ENCODE measurements at places on chromosomes 3 and 15. TPM values are rescaled to one million over a fixed set of nuclear protein-coding genes. Genes with fewer than 3 reads are reported as not detected.

Gene MKRN3
- total RNA-seq, result not detected

Gene EFHB
- total RNA-seq, result 1.5 TPM

Gene CPN2
- total RNA-seq, result not detected

Gene CCDC54
- total RNA-seq, result not detected

Gene ADAMTS17
- 4.0 TPM for total RNA-seq

Gene IL17RE
- total RNA-seq, result 5.5 TPM

Gene TMEM39A
- 87.1 TPM for total RNA-seq

Gene WNT7A
- total RNA-seq, result 0.47 TPM

Gene IQCF5
- total RNA-seq, result not detected

DNA sequence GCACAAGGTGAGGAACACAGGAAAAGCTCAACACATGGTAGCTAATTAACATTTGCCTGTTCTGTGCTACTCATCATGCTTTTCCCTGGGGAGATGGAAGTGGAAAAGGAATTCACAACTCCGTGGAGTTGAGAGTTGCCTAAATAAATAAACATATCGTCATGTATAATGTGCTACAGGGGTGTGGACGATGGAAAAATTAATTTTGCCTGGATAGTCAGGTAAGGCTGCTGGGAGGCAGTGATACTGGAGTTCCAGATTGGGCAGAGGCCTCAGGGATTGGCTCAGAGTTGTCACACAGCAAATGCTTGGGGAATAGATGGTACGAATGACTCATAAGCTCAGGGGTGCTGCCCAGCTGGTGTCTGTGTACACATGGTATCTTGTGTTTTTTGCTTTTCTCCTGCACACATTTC lies 3.1 kb upstream of the ABHD6 start:
- peak; percentile 56 for DNase-seq

DNA sequence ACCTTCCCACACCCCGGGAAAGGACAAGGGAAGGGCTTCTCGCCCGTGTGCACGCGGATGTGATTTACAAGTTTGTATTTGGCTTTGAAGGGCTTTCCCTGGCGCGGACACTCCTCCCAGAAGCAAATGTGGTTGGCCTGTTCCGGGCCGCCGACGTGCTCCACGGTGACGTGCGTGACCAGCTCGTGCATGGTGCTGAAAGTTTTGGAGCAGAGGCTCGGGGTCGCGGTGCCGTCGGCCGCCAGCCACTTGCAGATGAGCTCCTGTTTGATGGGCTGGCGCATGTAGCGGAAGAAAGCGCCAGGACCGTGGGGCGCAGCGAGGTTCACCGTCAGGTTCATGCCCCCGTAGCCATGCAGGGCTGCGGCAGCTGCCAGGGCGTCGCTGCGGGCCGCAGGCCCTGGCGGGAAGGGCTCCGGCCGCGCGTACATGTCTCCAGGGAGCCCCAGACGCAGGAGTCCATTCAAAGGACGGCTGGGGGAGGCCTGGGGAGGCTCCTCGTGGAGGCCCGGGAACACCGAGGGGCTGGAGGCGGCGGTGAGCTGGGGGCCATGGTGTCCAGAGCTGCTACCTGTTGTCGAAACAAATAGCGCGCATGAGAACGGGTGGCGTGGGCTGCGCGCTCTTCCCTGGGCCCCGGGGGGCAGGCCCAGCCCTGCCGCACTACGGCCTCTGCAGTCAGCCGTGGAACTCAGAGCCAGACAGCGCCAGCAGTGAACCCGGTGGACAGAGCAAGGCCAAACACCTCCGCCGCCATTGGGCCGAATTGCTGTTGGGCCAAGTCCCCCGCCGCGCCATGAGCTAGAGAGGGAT lies 10.2 kb downstream of the ZIC4 start:
- DNase-seq, result no peak

DNA sequence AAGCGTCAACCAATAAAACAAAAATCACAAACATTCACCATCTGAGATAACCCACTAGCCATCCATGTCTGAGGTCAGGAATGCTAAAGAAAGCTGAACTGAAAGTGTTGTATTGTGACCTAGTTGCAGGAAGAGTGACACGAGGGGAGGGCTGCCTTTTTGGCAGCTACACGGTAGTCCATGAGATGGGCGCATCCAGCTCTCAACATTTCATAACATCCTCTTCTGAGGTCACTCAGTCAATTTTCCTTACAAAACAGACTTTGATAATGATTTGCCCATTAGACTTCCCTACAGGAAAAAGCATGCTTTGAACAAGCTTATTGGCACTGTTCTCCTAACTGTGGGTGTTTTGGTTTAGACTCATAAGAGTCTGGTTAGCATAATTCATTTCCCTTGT lies 15.4 kb upstream of the SHF start:
- no peak for DNase-seq

DNA sequence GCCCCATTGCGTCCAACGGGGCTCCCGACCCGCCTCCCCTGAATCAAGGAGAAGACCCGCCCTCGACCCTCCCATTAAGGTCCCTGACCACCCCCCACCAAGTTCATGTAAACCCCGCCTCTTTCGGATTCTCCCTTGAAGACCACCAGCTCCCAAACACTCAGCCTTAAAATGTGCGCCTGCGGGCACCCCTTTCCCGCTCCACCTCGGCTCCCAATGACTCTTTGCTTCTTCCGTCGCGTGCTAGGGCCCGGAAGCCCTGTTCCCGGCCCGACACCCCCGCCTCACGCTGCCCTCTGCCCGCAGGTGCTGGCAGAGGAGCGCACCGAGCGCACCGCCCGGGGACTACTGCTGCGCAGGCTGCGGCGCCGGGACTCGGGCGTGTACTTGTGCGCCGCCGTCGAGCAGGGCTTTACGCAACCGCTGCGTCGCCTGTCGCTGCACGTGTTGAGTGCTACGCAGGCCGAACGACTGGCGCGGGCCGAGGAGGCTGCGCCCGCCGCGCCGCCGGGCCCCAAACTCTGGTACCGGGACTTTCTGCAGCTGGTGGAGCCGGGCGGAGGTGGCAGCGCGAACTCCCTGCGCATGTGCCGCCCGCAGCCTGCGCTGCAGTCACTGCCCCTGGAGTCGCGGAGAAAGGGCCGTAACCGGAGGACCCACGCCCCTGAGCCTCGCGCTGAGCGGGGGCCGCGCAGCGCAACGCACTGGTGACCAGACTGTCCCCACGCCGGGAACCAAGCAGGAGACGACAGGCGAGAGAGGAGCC lies 2.7 kb upstream of the LSMEM2 start:
- DNase-seq, result no peak

DNA sequence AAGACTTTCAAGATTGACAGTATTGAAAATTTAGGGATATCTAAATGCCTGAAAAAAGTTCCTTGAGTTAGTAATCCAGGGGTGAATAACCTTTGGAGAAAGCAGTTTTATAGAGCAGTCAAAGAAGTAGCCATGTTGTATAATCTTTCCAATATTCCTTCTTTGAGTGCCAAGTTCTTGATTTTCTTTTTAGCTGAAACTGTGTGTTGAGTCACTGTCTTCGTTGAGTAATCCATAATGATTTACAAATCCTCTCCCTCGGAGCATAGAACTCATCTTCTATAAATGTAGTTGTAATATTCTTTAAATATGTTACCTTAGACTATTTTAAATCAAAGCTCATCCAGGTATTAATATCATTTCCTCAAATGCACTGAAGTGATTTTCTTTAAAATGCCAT lies 135.2 kb downstream of the BBX start:
- DNase-seq, result peak; percentile 61

DNA sequence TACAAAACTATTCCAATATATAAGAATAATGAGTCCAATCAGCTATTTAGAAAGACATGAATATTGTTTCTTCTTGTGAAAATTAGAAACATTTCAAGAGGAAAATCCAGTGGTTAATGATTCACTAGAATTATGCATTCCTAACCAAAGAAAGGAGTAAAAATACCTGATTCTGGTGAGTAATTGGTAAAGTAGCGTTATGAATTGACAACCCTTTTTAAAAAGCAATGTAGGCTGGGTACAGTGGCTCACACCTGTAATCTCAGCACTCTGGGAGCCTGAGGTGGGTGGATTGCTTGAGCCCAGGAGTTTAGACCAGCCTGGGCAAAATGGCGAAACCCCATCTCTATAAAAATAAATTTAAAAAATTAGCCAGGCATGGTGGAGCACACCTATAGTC lies 43.3 kb downstream of the TOPAZ1 start:
- no peak for DNase-seq

DNA sequence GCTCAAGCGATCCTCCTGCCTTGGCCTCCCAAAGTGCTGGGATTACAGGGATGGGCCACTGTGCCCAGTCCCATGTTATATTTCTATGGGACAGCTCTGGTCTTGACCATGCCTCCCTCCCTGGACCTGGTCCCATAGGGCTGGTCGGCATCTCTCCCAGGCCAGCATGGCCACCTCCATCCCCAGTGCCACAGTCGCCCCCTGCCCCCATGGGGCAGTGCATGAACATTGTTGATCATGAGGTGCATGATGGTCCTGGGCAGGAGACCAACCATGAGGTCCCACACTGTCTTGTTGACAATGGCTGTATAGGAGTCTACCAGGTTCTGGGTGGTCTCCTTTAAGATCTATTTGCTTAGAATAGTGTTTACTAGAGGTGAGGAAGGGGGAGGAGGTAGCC lies 6.5 kb downstream of the RPS17 start:
- DNase-seq, result no peak

- DNase-seq, result no peak
Observed at GRCh38 chr3:66629982-66630368, 129.2 kb upstream of the LRIG1 start.

- DNase-seq, result no peak
Observed at GRCh38 chr15:70499791-70500190, 263.6 kb downstream of the UACA start.

DNA sequence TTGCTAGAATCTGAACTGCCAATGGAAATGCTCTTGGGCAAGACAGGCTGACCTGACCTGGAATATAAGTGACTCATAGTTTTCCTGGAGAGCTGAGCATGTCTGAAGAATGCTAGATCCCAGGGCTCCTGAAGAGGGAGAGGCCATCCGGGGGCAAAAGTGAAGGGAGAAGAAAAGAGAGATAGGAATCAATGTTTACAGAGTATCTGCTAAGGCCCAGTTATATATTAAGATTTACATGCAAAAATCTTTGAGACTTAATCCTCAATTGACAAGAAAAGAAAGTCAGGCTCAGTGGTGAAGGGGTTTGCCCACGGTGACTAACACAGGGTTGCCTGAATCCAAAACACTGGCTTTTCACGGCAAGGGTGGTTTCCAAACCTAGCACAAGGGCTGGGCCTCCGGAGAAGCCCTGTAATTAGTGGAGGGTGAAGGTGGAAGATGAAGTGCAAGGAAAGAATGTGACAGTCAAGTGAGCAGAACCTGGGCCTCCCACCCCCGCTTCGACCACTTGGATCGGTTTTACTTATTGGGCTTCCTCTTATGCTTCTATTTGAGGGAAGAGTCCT lies 91.7 kb upstream of the FGF12 start:
- peak; percentile 89 for DNase-seq

- peak; percentile 89 for DNase-seq
Observed at GRCh38 chr15:56244038-56244810, 545 bp upstream of the RFX7 start.

GRCh38 chr3:9340472-9340902 lies 22.4 kb upstream of the THUMPD3 start:
- DNase-seq, result peak; percentile 69

- DNase-seq, result no peak
Observed at GRCh38 chr3:126394179-126394976, at the start of gene CFAP100. TSS of gene CFAP100 (plus strand) at chr3:126394909. CDS start at chr3:126396001, 1,092 bp downstream.

GRCh38 chr3:188486126-188486525 lies 332.2 kb downstream of the LPP start:
- DNase-seq, result no peak

GRCh38 chr3:132983143-132983770 lies 54.9 kb upstream of the TMEM108 start:
- DNase-seq, result no peak
